RPMI8226 (cell line): ENCODE measurements at places on chromosomes 6 and 20.

- DNase-seq: no peak
These were observed 1.5 kb downstream of the EBF4 start for GRCh38 chr20:2694008-2694471.

- peak; percentile 55 for DNase-seq
These were observed 75.5 kb downstream of the ZDHHC14 start for GRCh38 chr6:157456524-157456829.

- DNase-seq: no peak
These were observed 109.0 kb downstream of the TFAP2A start for GRCh38 chr6:10305790-10306415.

DNA sequence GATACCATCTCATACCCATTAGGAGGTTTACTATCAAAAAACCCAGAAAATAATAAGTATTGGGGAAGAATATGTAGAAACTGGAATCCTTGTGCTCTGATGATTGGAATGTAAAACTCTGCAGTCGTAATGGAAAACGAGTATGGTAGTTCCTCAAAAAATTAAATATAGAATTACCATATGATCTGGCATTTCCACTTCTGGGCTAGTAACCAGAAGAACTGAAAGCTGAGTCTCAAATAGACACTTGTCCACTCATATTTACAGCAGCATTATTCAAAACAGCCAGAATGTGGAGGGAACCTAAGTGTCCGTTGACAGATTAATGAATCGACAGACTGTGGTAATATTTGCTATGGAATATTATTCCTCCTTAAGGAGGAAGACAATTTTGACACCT, 44.3 kb downstream of the FOXC1 start:
- no peak for DNase-seq

- no peak for DNase-seq
These were observed 52.2 kb upstream of the FNDC1 start for GRCh38 chr6:159117046-159117445.

DNA sequence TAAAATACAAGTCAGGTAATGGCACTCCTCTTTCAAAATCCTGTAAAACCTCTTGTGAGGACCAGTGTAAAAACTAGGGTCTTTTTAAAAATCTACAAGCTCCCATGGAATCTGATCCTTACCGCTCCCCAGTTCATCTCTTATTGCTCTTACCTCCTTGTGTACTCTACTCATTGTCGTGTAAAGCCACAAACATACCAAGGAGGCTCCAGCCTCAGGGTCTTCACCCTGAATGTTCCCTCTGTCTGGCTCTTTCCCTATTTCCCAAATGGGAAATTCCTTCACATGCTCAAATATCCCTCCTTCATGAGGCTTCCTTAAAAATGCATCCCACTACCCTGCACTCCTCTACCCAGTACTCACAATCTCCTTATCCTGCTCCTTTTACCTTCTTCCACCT, 67.1 kb downstream of the TASP1 start:
- no peak for DNase-seq

- no peak for DNase-seq
These were observed 75.0 kb downstream of the SHLD1 start for GRCh38 chr20:5825130-5825719.

DNA sequence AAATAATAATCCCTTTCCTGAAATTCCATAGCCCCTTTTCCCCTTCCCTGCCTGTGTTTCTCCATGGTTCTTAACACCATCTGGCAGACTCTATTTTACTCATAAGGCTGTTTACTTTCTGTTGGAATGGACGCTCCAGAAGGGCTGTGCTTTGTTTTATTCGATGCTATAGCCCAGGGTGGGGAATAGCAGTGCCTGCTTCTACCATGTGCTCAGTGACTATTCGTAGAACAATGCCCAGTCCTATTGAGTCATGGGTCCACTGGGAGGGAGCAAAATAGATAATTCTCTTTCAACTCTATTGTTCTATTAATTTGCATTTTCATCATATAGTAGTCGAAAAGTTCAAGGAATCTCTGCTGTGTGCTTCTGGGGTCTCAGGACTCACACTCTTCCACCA, 565.1 kb downstream of the C6orf118 start:
- no peak for DNase-seq

DNA sequence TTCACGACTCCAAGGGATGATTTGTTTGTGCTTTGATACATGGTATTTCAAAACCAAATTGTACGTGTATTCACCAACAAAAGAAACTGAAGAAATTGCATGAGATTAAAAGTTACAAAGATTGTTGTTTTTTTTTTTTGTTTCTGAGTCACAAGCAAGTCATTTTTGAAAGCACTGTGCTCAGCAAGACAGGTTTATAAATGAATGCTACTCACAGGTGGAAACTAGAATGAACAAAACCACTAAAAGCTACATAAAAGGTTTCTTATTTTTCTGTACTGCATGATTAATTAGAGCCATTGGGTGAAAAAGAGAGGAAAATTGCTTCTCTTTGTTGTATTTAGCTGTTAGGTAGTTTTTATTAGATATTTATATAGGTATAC, 90.2 kb upstream of the RIPOR2 start:
- DNase-seq: peak; percentile 67
